ENCODE measurements at places on chromosomes 6 and 20.

DNA sequence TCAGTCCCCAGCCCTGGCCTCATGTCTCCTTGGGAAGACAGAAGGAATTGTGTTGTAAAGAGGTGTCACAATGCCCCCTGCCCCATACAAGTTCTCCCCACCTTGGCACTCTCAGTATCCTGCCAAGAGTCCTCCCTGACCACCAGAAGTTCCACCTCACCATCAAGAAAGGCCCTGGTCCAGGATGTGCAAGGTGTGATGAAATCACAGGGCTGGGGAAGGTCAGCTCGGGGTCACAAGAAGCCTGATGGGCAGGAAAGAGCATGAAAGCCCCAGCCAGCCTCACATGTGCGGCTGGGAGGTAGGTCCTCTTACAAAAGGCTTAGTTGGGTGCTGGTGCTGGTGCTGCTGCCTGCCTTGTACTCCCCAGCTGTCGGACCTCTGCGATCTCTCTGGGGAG, 12.9 kb upstream of the C6orf132 start:
- no peak for DNase-seq

DNA sequence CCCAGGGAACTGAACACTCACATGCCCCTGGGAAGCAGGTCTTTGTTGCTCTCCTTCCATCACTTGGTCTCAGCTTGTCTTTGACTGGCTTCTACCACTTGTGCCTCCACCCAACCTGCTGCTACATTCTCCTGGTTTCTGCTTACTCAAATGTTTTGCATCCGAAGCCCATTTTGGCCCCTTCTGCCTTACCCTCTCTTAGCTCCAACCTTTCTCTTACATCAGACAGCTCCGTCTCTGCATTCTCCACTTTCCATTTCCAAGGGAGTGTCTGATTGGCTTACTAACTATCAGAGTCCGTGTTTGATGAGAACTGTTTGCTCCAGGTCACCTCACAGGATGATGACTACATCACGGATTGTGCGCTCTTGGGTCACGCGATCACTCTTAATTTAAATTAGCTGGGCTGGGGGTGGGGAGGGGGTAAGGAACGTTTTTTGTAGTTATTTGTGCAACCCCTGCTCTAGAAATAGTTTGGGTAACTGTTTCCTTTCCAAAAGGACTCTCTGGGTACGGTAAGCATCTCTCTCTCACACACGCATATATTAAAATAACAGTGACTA, 844 bp upstream of the ABRACL start:
- no peak for DNase-seq

GRCh38 chr6:149935246-149935645, 6.6 kb upstream of the ULBP2 start:
- DNase-seq = no peak

GRCh38 chr6:2714111-2714895, 36.4 kb downstream of the MYLK4 start:
- DNase-seq = peak; percentile 73

DNA sequence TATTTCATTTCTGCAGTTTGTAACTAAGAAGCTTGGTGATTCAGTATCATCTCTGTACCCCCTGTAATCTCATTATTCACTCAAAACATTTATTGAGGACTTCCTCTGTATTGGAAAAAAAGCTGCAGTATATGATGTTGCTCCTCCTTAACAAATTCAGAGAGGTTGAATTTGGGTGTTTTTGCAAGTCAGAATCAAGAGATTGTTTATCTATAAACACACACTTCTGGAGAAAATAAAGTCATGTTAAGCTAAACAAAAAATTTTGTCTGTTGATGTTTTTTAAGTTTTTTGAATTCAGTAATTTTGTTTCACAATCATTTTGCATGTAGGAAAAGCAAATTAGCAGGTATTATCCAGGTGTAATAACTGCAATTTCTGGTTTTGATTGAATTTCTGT, 11.4 kb upstream of the RHAG start:
- DNase-seq = no peak

- DNase-seq = no peak
Measured at GRCh38 chr6:169145991-169146501, 107.6 kb downstream of the THBS2 start.

- DNase-seq = peak; percentile 90
Measured at GRCh38 chr6:30719791-30720737, at the start of gene TUBB. TUBB (plus strand) TSS chr6:30720352; CDS start chr6:30720507, 155 bp downstream.

DNA sequence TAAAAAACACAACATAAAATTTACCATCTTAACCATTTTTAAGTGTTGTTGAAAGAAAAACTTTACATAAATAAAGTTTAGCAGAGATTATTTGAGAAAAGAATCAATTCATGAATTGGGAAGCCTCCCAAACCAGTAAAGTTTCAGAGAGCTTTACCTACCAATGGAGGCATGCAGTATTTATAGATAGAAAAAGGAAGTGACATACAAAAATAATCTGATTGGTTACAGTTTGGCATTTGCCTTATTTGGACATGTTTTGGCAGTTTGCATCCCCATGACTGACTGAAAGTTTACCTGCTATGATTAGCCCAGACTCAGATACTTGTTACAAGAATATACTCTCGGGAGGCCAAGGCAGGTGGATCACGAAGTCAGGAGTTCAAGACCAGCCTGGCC, 3.7 kb upstream of the CMTR1 start:
- DNase-seq = no peak

DNA sequence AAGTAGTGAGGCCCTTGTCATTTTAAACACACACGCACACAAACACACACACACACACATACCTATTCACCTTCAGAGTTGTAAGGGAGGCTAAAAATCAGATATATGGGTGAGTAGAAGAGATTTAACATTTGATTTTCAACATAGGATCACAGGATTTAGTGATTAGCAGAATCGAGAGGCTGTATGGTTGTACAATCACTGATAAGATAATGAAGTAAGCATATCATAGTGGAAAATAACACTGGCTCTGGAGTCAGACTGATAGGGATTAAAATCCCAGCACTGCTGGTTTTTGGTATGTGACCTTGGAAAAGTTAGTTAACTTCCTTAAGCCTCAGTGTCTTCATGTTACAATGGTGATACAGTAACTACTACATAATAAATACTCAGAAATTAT, 40.8 kb downstream of the RNF217 start:
- no peak for DNase-seq

DNA sequence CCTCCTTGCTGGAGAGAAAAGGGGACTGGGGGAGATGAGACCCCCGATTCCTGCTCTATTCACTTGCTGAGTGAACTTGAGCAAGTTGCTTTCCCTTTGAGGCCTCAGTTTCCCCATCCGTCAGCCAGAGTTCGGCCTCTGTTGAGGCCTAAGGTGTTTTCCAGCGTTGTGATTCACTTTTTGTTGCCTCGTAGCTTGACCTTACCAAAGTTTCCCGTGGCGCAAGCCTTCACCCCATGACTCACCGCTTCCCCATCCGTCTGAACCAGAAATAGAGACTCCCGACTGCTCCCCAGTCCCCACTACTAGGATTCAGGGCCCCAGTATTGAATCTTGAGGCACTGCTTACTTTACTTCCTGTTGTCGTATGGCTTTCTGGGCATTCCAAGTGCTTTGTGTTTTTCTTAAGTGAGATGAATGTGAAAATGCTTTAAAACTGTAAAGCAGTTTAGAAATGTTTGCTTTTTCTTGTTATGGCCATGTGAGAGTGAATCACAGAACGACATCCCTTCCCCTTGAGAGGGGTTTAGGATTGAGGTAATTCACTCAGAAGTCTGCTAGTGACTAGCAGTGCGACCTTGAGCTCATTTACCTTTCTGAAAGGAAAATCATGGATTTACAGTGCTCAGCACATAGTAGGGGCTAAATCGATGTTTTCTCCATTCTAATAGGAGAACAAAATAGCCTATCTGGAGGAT, 1.2 kb downstream of the CHMP4B start:
- peak; percentile 48 for DNase-seq

GRCh38 chr6:12751694-12752325, 35.2 kb downstream of the PHACTR1 start:
- peak; percentile 10 for DNase-seq
